Fibroblast of skin of left biceps (primary cell): ENCODE measurements at places on chromosomes 1 and 21.
A peak's percentile ranks its signal among the peaks of the same experiment; 100 is the strongest.

- DNase-seq = no peak
Observed at GRCh38 chr1:54221113-54221834, 21.3 kb downstream of the MRPL37 start.

- no peak for DNase-seq
Observed at GRCh38 chr21:34973685-34974084, 75.4 kb downstream of the RUNX1 start.

DNA sequence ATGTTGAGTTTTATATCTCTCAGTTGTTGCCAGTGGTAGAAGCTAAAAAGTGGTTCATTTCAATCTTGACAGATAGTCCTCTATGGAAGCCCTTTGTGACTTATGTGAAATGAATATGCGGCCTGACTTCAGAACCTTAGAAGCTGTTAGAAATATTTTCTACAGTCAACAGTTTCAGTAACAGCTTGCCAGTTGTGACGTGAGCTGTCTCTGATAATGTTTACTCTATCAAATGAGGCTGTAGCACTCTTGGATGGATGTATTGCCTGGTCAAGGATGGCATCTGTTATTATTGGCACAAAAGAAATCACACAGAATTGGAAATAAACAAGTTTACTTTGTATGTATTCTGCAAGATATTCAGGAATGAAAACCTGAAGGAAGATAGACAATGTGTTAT lies 31.9 kb downstream of the SNX7 start:
- DNase-seq = no peak

GRCh38 chr1:201630582-201630981 lies 91.7 kb downstream of the NAV1 start:
- no peak for DNase-seq

DNA sequence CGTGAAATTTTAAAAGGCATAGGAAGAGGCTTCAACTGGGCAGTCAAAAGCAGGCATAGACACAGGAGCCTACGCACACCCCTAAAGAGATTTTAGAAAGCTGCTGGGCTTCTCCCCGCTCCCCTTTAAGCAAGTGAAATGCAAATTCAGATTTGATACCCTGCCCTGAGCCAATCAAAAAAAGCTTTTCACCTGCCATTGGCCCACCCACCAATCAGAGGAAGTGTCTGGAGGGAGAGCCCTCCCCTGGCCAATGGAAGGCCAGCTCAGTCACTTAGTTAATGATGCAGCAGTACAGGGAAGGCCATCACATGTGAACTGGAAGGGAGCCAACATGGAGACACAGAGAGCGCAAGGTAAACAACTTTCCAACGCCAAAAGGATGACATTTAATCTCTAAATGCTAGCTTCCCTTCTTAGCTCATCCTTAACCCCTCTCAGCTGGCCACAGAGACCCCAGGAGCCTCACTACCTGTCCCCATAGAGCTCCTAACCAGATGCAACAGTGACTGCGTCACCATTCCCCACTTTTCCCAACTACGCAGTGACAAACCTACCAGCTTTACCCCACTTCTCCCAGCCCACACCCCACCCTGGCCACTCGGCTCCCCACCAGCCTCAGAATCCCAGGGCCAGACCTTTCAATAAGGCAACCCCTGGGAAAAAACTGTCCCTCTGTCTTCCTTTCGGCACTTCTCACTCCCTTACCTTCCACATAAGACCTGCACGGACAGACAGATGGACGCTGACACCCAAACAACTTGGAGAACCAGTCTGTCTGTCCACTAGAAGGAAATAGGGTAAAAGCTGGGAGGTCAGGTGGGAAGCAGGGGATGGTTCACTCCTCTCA lies 71.0 kb downstream of the CD46 start:
- DNase-seq = no peak

DNA sequence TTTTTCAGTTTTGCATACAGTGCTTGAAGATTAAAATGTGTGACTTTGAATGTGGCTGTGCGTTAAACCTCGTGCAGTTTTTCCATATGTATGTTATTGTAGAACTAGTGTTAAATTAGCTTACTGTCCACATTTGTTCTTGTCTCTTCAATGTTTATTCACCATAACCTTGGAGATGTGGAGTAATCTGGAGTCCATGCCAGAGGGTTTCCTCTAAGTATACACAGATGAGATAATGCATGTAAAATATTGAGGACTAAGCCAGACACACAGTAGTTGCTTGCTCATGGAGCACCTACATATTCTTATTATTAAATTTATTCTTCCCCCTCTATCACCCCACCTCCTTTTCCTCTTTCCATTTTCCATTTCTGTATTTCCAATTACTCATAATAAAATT lies 7.7 kb upstream of the GIPC2 start:
- no peak for DNase-seq

DNA sequence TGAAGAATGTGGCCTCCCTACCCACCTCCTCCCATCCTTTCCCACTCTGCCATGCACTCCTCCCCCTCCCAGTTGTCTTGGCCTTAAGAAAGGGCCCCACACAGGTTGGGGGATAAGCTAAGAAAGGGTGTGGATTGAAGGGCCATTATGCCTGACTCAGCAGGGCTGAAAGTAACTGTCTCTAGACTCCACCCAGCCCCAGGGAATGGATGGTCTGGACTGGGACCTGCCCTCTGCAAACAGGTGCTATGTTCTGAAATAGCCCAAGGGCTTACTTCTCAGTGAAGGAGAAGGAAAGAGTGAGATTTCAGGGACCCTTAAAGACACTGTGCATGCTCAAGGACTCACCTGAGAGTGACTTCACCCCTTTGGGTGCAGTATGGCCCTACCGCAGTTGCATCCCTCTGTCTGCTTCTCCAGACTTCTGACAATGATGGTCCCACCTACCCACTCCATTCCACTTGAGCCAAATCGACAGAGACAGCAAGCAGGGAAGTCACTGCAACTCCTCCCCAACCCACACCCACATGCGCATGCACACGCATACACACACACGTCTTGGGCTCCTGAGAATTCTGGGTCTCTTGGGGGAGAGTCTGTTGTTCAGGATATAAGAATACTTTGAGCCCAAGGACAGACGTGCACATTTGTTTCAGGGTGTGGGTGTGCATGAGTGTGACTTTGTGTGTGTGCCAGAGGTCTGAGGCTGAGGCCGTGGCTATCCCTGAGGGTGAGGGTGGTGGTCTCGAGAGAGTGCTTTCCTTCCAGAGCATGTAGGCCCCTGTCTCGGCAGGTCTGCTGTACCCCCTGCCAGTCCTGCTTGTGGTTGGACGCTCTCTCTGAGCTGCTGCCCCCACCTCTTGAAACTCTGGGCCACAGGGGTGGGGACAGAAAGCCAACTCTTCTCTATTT lies 231.9 kb downstream of the PTPRU start:
- no peak for DNase-seq

DNA sequence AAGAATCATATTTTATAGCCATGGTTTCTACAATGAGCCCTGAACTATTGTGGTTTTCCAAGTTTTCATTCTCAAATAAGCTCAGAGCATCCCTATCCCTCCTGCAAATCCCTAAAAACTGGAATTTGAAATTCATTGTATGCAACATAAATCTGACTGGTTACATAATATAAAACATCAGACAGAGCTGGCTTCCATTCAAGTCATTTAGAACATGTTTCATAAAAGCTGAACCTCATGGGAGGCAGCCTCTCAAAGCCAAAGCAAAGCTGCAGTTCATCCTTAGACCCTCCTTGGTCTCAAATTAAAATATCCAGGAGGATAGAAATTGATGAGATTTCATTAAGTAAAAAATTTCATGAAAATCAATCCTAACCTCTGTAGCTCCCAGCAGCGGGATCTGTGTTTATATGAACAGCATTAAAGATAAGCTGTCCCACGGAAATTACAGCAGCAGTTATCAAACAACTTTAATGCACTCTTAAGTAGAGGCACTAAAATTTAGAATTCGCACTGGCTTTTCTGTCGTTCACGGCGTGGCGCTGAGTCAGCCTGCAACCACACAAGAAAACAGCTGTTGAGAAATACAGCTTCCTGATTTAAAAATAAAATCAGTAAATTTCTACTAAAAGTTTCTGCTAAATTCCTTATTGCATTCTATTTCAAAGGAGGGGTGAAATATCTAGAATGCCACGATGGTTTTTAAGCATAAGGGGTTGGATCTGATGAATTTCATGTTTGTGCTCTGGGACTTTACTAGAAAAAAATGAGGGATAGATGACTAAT lies 99.9 kb upstream of the TIAM1 start:
- DNase-seq = no peak

DNA sequence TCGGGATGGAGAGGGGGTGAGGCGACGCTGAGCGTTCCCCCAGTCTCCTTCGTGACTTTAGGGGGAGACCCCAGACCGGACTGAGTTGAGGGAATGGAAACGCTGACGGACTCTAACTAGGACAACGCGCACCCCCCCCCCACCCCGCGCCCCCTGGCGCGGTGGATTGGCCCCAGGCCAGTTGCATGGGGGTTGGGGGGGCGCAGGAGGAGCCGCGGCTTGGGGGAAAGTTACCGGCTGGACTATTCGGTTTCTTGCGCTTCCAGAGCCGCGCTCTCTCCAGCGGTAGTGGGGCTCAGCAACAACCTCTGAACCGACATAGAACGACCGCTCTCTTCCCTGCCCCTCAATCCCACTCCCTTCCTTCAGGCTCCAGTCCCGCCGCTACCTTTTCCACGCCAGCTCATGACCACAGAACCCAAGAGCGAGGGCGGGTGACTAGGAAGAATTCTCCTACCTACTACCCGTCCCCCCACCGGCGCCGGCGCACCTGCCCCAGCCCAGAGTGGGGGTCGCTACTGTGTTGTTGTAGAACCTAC lies 694 bp downstream of the ZBTB7B start:
- DNase-seq = no peak

- no peak for DNase-seq
Observed at GRCh38 chr1:223718850-223719249, 6.5 kb downstream of the CAPN2 start.

DNA sequence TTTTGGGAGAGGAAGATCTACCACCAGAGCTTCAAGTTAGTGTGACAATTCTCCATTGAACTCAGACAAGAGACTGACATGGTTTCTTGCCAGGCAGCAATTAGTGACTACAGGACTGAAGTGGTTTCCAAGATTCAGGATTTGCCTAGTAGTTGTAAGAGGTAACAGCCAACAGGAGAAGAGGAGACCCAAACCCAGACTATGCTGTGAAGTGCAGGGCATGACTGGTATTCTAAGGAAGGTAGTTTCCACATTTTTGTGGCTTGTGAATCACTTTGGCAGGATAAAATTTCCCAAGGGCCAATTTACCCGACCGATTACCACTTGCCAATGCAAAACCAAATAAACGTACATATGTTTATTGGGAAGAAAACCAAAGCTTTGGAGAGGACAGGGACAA lies 14.7 kb upstream of the RAP1A start:
- DNase-seq = peak; percentile 30

DNA sequence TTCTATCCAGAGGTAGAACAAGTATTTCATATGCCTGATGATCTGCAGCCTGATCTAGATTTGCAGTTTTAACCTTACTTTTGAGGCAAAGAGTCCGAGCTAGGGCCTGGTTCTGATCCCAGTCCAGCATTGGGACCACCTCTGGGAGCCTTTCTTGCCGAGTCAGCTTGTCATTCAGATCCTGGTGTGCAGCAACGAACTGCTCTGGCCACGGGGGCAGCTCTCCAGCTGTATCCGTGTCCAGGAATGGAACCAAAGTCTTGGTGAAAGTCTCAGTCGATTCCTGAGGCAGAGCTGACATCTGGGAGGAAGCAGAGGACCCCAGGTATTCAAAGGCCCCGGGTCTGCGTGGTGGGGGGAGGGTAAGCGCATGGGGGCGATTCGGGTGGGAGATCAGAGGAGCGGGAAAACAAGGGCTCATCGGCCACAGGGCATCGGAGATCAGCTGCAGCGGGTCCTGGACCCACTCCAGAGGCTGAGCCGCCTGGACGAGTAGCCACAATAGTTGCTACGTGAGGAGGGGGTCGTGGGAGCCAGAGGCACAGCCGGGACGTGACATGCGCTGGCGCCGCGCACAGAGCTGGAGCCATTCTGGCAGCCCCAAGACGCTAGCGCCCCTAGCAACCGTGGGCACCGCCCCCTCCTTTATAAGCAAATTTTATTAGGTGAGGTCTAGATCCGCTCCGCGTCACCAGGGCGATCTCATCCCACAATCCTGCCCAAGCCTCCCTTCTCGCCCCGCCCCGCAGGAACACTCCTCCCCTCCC lies 32.4 kb upstream of the BSDC1 start:
- DNase-seq = no peak

DNA sequence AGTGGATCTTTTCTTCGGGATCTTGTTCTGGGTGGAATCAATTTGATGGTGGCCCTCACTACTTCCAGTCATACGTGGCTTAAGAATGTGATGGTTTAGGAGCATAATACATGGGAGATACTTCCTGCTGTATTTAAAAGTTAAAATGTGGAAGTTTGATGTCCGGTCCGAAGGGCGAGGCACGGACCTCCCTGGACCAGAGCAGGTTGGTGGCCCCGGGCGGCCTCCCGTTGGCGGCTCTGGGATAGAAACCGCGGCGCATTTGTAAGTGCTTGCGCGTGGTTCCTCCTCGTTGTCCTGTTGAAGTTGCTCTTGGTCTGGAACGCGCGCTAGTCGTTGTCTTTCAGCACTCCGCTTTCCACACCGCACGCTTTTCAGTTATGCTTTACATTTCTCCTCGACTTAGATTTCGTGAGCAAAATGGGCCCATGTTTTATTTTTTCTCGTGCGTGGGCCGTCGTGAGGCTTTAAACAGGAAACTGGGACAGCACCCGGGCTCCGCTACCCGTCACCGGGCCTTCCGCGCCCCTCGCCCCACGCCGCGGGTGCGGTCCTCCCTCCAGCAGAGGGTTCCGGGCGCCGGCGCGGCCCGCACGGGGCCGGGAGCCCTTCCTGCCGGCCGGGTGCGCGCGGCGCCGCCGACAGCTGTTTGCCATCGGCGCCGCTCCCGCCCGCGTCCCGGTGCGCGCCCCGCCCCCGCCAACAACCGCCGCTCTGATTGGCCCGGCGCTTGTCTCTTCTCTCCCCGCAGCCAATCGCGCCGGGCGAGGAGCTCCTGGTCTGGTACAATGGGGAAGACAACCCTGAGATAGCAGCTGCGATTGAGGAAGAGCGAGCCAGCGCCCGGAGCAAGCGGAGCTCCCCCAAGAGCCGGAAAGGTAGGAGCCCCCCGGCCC lies 48.9 kb downstream of the PRDM2 start:
- DNase-seq = peak; percentile 93

- DNase-seq = no peak
Observed at GRCh38 chr21:36701756-36702621, 3.1 kb downstream of the SIM2 start.

- no peak for DNase-seq
Observed at GRCh38 chr21:34075760-34076660, 2.6 kb downstream of the MRPS6 start.

- DNase-seq = no peak
Observed at GRCh38 chr1:172325531-172325930, 95.0 kb upstream of the C1orf105 start.

- no peak for DNase-seq
Observed at GRCh38 chr1:43286115-43286514, 734 bp upstream of the C1orf210 start.
